NCI-H748 treated with DMSO at 0.1 percent for 48 hours (cell line): ENCODE measurements at places on chromosomes 2 and 18.

- DNase-seq: no peak
These were observed 103.8 kb upstream of the NDUFV2 start for GRCh38 chr18:8998481-8999217.

GRCh38 chr2:170887896-170888295, 41.2 kb upstream of the GORASP2 start:
- no peak for DNase-seq

- DNase-seq: no peak
These were observed 111.4 kb downstream of the DCDC2C start for GRCh38 chr2:3814706-3815245.

GRCh38 chr2:45699032-45699658, 47.7 kb downstream of the PRKCE start:
- DNase-seq: no peak

DNA sequence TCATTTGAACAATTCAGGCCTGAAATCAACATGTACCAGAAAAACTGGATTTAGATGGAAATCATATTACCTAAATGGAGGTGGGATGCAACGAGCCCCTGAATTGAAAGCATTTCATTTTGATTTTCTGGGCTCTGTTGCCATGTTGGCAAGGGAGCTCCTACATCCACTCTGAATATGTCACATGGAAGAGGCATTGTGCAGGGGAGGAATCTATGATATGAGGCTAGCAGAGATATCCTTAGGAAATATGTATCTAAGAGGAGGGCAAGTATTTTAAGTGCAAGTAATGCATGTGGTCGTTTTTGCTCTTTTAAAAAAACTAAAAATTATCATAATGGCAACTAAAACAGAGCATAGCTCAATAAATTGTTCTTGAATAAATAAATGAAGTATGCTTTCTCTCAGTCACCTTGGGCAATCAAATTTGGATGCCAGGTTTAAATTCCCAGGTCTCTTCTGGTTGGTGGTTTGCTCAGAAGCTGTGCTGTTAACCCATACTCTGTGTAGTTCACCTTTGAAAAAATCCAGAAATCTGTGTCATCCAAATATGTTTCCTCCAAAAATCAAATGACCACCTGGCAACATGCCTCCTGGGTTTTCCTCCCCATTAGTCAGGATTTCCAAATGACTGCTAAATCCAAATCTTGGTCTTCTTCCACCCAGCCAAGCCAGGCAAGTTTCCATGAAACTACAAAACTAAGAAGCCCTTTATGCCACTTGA, 6.5 kb upstream of the LGALSL start:
- DNase-seq: no peak

- DNase-seq: no peak
These were observed 44.5 kb downstream of the METTL8 start for GRCh38 chr2:171389325-171389724.

DNA sequence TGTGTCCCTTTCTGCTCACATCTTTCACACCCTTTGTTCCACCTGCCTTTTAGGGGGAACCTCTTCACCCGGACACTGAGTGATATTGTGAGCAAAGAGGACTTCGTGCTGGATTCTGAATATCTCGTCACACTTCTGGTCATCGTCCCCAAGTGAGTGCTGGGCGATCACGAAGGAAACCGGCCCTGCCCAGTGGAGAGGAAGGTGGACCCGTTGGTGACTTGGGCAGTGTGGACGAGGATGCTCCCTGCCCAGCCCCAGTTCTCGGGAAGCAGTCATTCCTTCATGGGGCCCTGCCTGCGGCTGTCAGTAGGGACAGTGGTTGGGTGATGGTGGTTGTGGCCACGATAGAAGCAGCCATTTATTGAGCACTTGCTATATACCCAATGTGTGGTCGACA, 40.8 kb downstream of the PDIA6 start:
- DNase-seq: no peak

- DNase-seq: no peak
These were observed 47.9 kb downstream of the COL3A1 start for GRCh38 chr2:189022053-189022481.
